ENCODE measurements at places on chromosomes 3 and 15.
A peak's percentile ranks its signal among the peaks of the same experiment; 100 is the strongest.

DNA sequence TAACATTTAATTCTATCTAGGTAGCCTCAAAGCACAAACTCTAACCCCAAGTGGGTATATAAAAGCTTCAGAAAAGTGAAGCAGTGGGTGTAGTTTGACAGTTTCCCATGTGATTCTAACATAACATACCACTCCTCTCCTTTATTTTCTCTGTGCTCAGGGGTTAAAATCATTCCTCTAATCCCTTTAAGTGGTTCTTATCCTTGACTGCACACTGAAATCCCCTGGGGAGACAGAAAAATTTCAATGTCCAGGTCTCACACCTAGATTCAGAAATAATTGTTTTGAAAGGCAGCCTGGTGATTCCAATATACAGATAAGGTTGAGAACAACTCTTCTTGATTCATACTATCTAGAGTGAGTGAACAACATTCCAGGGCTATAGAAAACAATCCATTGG lies 986.4 kb downstream of the ROBO1 start:
- no peak for DNase-seq

- DNase-seq, result peak; percentile 89
Observed at GRCh38 chr3:11591391-11592282, 52.1 kb downstream of the VGLL4 start.

- DNase-seq, result no peak
Observed at GRCh38 chr3:31573036-31573779, 40.5 kb downstream of the STT3B start.

GRCh38 chr3:12478326-12478725 lies 6.0 kb upstream of the TSEN2 start:
- DNase-seq, result no peak

GRCh38 chr3:131733086-131733841 lies 230.5 kb upstream of the MRPL3 start:
- DNase-seq, result no peak

- DNase-seq, result peak; percentile 87
Observed at GRCh38 chr3:119322835-119323722, 28.9 kb downstream of the ARHGAP31 start.
